ENCODE measurements at places on chromosomes 6 and 20.
A peak's percentile ranks its signal among the peaks of the same experiment; 100 is the strongest.

- H3K27me3 ChIP-seq = peaks cover 48% of the 10 kb centered on the region
- no peak for DNase-seq
- H3K4me3 ChIP-seq = no peak overlapping the region
- H3K36me3 ChIP-seq = no peaks in the 10 kb centered on the region
- H3K27ac ChIP-seq = no peak overlapping the region
Observed at GRCh38 chr20:63031251-63032014, 24.7 kb upstream of the BHLHE23 start.

- peak overlapping the region; percentile 59 for H3K4me3 ChIP-seq
- peak overlapping the region; percentile 93 for H3K27ac ChIP-seq
- H3K4me1 ChIP-seq = peaks cover 95% of the 10 kb centered on the region
Observed at GRCh38 chr6:142845624-142846458, 99.1 kb downstream of the HIVEP2 start.

DNA sequence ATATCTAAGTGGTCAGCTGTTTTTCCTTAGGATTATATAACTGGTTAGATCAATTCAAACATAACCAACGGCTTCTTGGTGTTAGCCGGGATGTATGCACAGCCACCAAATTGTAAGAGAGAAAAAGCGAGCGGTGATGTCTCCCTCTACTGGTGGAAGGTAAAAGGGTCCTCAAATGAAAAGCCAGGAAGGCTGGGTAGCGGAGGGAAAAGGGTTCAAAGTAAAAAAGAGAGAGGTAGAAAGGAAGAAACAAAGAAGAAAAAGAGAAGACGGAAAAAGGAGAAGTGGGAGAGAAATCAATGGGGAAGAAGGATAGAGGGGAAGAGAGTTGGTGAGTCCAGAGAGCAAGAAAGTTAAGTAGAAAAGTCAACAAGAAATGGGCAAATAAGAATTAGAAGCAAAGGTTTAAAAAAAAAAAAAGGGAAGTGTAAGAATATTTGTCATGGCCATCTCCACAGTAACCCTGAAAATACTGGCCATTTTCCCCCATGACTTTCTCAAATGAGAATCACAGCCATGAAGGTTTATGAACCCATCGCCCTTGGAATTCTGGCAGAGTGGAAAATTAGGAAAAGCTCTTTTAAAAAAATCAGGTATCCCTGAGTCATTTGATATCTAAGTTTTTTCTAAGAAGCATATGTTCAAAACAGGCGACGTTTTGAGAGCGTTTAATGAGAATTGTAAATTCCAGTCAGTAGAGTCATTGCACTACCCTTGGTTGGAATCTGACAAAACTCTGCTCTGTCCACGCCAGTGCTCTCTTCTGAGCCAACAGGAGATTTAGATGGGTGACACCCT is 155.6 kb upstream of the SNX9 start:
- no peaks in the 10 kb centered on the region for H3K36me3 ChIP-seq
- peak; percentile 87 for DNase-seq
- H3K4me1 ChIP-seq = peaks cover 35% of the 10 kb centered on the region
- peak overlapping the region; percentile 48 for H3K4me3 ChIP-seq
- H3K27me3 ChIP-seq = no peaks in the 10 kb centered on the region
- H3K27ac ChIP-seq = peak overlapping the region; percentile 83

- no peak overlapping the region for H3K27ac ChIP-seq
- H3K4me1 ChIP-seq = no peaks in the 10 kb centered on the region
- H3K4me3 ChIP-seq = no peak overlapping the region
Observed at GRCh38 chr6:40187535-40188144, 253.4 kb upstream of the MOCS1 start.

DNA sequence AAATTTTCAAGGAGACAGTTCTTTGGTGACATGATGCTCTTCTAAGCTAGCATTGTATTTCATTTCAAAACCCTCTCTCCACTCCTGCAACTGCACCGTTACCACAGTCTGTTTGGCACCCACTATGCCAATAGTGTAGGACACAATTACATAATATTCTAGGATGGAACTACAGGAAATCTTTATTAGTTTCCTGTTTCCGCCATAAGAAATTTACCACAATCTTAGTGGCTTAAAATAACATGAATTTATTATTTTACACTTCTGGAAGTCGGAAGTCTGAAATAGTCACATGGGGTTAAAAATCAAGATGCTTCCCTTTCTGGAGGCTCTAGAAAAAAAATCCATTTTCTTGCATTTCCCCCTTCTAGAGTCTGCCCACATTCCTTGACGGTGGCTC is 733.1 kb downstream of the HDGFL1 start:
- H3K27me3 ChIP-seq = no peaks in the 10 kb centered on the region
- DNase-seq = no peak
- no peak overlapping the region for H3K27ac ChIP-seq
- H3K36me3 ChIP-seq = no peaks in the 10 kb centered on the region
- no peaks in the 10 kb centered on the region for H3K4me1 ChIP-seq

DNA sequence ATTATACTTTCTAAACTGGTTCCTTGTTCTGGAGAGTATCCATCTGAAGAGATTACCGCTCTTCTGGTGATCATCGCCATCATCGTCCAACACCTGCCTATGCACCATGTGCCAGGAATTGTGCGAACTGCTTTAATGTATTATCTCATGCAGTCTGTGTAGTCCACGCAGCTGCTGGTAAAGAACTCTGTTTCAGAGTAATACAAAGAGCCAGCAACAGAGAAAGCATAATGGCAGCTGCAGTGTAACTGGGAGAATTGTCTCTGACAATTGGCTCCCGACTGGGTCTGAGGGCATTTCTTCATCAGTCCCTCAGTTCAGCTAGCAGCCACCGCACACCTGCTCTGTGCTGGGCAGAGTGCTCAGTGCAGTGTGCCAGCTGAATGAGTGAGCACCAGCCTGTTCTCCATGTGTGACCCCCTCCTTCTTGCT is 383.4 kb downstream of the GRIK2 start:
- no peak overlapping the region for H3K4me3 ChIP-seq
- no peaks in the 10 kb centered on the region for H3K36me3 ChIP-seq
- no peak for DNase-seq
- H3K27ac ChIP-seq = no peak overlapping the region
- peaks cover 15% of the 10 kb centered on the region for H3K4me1 ChIP-seq
- H3K27me3 ChIP-seq = no peaks in the 10 kb centered on the region

GRCh38 chr6:138537106-138537505 is 37.8 kb upstream of the NHSL1 start:
- H3K27ac ChIP-seq = 0 out of 2 replicates have a peak overlapping the region, but pooled peaks have one; percentile 25
- H3K36me3 ChIP-seq = no peaks in the 10 kb centered on the region
- peaks cover 48% of the 10 kb centered on the region for H3K4me1 ChIP-seq
- no peaks in the 10 kb centered on the region for H3K27me3 ChIP-seq
- DNase-seq = peak; percentile 63
